ENCODE measurements at places on chromosomes 4 and X.

- no peak for DNase-seq
Observed at GRCh38 chrX:13373431-13374187, 53.8 kb upstream of the ATXN3L start.

DNA sequence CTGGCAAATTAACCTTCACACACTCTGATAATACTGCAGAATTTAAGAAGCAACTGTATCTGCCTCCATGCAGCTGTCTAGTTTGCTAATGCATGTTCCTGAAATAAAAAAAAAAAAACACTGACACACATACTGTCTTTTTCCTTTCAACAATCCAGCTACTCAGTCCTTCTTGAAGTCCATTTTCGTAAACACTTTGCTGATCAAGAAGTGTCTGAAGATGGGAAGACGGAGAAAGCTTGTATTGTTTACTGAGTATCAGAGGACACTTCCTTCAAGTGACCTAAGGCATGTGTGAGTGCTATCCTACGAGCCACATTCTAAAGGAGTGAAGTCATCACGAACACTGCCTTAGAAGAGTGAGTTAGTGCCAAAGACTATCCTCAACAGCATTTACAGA lies 82.6 kb downstream of the LUZP4 start:
- DNase-seq, result no peak

DNA sequence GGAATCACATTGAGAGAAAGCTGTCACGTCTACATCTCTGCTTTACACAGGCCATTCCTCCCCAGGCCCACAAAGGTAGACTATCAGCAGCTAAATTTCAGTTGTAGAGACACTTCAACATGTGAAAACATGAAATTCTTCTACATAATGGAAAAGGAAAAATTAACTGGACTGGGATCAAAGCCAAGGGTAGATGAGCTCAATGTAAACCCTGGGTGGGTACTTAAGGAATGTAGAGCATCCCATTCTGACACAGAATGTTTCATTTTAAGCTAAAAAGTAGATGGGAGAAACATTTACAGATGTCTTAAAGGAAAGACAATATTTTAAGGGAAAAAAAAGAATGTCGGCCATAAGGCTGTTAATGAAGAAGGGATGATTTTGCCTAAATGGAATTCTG lies 51.3 kb upstream of the NPNT start:
- DNase-seq, result no peak

- peak; percentile 55 for DNase-seq
Observed at GRCh38 chr4:2076908-2077536, 17.9 kb downstream of the NAT8L start.

DNA sequence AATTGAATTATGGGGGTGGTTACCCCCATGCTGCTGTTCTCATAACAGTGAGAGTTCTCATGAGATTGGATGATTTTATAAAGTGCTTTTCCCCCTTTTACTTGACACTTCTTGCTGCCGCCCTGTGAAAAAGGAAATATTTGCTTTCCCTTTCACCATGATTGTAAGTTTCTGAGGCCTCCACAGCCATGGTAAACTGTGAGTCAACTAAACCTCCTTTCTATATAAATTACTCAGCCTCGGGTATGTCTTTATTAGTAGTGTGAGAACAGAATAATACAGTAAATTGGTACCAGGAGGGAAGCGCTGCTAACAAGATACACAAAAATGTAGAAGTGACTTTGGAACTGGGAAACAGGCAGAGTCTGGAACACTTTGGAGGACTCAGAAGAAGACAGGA lies 1070.8 kb downstream of the FAM133A start:
- no peak for DNase-seq

DNA sequence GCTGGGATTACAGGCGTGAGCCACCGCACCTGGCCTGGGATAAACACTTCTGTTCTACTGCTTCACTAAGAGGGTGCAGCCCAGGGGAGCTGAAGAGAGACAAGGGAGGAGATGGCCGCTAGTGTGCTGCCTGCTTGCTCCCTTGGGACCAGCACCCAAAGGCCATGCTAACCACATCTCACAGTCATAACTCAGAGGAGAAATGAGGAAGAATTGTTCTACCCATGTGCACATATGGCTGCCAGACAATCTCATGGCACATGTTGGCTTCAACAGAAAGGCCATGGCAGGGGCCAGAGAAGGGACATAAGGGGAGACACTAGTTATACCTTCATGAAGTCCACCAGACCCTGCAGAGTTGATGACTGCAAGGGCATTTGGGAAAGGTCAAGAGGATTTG lies 22.4 kb downstream of the CLDN22 start:
- DNase-seq, result no peak

- no peak for DNase-seq
Observed at GRCh38 chrX:147174591-147174990, 360.0 kb upstream of the CXorf51A start.

DNA sequence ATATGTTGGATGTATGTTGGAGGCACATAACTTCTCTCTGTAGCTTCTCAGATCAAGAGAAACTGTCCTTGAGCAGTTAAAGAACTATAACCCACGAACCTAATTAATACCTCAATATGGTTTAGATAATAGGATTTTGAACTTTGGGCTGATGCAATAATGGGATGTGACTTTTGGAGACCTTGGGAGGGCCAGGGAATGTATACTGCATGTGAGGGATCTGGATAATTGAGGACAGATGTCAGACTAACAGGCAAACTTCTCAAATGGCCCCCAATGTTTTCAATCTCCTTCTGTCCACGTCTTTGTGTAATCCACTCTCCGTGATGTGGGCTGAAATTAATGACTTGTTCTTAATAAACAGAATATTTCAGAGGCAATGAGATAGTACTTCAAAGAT lies 202.2 kb upstream of the FAT4 start:
- no peak for DNase-seq

- DNase-seq, result no peak
Observed at GRCh38 chrX:20452487-20452886, 185.8 kb upstream of the RPS6KA3 start.

GRCh38 chrX:132409780-132410556 lies 78.9 kb downstream of the MBNL3 start:
- no peak for DNase-seq

DNA sequence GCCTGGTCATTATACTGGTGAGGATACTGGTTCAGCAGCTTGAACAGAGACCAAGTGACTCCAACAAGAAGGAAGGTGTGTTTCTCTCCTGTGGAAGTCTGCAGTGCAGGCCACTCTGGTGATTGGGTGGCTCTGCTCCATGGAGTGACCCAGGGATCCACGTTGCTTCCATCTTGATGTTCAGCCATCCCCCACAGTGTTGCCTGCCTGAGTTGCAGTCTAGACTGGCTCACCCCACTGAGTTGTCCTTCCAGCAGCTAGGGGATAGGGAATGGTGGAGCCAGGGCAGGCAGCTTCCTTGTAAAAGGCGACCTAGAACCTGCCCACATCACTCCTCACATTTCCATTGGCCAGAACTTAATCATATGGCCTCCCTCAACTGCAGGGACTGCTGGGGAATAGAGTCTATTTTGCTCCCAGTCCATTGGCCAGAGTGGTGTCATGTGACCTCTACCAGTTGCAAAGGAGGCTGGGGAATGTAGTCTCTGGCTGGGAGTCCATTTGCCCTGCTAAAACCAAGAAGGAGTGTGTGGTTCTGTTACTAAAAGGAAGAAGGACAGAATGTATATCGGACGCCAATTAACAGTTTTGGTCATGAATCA lies 8.0 kb downstream of the MAN2B2 start:
- DNase-seq, result no peak

DNA sequence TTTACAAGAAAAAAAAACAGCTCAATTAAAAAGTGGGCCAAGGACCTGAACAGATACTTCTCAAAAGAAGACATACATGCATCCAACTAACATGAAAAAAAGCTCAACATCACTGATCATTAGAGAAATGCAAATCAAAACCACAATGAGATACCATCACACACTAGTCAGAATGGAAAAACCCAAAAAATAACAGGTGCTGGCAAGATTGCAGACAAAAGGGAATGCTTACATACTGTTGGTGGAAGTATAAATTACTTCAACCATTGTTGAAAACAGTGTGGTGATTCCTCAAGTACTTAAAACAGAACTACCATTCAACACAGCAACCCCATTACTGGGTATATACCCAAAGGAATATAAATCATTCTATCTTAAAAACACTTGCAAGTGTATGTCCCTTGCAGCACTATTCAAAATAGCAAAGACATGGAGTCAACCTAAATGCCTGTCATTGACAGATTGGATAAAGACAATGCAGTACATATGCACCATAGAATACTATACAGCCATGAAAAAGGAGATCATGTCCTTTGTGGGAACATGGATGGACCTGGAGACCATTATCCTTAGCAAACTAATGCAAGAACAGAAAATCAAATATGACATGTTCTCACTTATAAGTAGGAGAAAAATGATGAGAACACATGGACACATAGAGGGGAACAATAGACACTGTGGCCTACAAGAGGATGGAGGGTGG lies 97.6 kb downstream of the RAB28 start:
- no peak for DNase-seq

DNA sequence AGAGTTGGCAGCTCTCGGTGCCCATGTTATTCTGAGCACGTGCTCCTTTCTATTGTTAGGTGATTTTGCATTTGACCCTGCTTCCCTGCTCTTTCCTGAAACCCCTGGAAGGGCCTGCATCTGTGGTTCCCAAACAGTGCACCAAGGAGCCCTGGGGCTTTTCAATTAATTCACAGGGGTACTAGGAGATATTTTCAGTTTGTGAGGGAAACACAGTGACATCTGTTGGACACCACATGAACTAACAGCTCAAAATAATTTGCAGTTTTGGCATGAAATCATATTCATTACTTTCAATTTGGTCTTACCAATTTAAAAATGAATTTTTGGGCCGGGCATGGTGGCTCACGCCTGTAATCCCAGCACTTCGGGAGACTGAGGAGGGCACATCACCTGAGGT lies 156.6 kb downstream of the GATB start:
- no peak for DNase-seq

DNA sequence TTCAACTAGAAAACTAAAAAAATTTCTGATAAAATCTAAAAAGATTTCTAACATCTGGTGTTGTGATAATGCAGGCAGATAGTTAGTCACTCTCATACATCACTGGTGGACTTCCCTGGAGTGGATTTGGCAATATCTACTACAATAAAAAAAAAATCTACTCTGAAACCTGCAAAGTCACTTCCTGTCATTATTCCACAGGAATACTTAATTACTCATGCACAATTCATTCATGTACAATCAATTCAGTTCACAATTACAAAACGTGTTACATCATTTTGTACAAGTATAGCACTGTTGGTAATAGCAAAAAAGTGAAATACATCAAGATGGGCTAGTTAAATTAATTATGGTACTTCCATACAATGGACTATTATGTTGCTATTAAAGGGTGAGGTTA lies 16.5 kb upstream of the RHOH start:
- no peak for DNase-seq

DNA sequence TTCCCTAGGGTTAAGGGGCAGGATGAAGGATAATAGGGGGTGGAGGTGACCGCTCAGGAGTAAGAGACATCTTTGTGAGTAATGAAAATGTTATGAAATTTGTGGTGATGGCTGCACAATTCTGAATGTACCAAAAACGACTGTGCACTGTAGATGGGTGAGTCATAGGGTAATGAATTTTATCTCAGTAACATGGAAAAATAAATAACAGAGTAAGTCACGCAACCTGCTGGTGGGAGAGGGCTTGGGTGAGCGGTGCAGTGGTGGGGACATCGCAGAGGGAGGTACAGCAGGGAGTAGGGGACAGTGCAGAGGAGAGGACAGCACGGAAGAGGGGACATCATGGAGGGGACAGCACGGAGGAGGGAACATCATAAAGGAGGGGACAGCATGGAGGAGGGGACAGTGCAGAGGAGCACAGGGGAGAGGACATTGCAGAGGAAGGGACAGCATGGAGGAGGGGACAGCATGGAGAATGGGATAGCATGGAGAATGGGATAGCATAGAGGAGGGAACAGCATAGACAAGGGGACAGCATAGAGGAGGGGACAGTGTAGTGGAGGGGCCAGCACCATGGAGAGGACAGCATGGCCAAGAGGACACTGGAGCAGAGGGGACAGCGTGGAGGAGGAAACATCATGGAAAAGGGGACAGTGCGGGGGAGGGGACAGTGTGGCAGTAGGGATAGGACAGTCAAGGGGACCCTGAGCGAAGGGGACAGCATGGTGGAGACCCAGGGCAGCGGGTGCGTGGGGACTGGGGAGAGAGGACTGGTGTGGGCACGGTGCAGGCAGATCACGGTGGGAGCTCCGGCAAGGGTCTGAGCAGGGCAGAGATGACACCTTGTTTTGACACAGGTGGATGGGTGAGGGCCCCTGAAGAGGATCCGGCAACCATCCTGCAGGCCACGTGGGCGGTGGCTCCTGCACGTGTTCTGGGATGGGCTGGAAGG lies 68.5 kb upstream of the MXD4 start:
- DNase-seq, result no peak

DNA sequence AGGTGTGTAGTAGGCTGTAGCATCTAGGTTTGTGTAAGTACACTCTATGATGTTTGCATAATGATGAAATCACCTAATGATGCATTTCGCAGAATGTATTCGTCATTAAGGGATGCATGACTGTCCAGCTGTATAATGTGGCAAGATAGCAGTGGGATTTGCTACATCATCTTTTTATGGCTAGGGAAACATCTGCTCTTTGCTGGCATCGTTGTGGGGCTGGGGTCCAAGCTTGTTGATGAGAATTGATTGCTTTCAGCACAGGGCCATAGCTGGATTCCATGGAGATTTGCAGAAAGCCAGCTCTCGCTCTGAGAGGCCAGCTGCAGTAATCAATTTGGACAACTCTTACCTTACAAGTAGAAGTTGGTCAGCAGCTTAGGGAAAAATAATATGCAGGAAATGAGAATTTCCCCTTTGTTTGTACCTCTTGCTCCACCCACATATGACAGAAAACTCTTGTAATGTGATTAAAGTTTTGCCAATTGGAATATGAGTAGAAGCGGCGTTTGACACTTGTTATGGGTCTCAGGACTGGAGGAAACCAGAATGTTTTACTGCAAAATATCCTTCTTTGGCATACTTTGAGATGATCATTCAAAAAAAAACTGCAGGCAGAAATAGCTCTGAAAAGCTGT lies 310.5 kb downstream of the RAPGEF2 start:
- DNase-seq, result no peak

DNA sequence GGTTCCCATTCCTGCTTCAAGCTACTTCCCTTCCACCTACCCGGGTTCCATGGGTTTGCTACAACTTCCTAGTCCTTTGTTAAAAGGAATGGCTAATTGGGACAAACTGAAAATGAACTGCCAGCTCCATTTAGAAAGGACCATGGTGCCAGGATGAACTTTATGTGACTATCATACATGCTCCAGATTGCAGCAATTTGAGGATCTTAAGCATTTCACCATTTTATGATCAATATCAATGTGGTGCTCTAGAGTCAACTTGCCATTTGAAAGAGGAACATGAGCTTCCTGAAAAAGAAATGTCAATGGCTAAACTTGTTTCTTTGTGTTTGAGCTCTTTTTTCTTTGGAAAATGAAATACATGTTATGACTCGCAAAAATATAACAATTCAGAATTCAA lies 92.7 kb upstream of the IL15 start:
- DNase-seq, result no peak

- no peak for DNase-seq
Observed at GRCh38 chr4:37388681-37389365, 144.3 kb downstream of the NWD2 start.

GRCh38 chrX:38183596-38183995 lies 37.1 kb downstream of the SRPX start:
- DNase-seq, result no peak

- no peak for DNase-seq
Observed at GRCh38 chrX:42123369-42123768, 200.0 kb upstream of the CASK start.

All from left forelimb (tissue), 1 donor.